Activated CD8-positive, alpha-beta memory T cell treated with anti-CD3 and anti-CD28 coated beads, Interleukin-2, amount 50 U/mL, for 4 hours (primary cell): ENCODE measurements at places on chromosomes 3 and 15.

DNA sequence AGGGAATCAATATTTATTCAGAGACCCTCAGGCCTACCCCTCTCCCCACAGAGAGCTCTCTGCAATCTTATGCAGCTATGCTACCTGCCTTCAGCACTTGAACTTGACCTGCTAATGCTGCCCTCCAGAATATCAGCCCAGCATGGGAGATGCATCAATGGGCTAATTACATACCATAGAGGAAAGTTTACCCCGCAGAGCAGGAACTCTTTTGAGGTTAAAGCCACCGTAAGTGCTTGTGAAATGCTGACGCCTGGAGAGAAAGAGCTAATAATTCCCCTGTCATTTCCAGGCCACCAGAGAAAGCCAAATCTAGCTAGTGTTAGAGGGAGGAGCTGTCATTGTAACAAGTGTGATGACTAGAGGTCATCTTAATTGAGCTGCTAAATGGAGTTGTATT is 127.5 kb downstream of the CHST2 start:
- no peak for DNase-seq

GRCh38 chr3:171164067-171164465 is 137.5 kb upstream of the SLC2A2 start:
- DNase-seq: no peak

DNA sequence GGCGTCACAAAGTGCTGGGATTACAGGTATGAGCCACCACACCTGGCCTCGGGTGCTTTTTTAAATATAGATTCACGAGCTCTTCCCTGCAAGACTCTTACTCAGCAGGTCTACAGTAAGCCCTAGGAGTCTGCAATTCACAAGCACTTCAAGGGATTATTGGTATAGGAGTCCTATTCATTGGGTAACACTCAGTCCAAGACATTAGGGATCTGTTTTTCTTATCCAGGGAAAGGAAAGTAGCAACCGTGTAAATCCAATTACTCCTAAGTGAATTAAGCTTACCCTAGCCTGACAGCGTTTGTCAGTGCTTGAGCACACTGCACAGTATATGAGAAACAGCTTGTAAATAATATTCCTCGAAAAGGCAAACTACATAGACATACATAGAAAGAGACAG is 109.9 kb downstream of the SENP2 start:
- DNase-seq: no peak

- no peak for DNase-seq
Observed at GRCh38 chr3:121651684-121652083, 9.0 kb downstream of the HCLS1 start.

DNA sequence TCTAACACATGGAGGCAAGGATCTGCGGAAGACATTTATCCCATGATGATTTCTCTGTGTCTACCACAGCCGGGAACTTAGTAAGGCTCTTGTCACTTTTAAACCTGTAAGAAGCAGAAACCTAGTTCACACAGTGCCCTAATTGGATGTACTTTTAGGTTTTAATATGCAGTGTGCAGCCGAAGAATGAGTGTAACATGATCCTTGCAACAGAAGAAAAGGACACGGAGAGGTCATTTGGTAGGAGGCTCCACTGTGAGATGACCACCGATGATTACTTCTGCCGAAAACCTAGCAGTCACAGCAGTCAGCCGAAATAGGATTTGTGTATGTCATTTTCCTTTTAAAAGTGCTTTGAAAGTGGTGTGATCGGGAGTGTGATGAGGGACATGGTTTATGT is 6.8 kb downstream of the CACNA1D start:
- no peak for DNase-seq
